ENCODE measurements at places on chromosomes 3 and 15.

DNA sequence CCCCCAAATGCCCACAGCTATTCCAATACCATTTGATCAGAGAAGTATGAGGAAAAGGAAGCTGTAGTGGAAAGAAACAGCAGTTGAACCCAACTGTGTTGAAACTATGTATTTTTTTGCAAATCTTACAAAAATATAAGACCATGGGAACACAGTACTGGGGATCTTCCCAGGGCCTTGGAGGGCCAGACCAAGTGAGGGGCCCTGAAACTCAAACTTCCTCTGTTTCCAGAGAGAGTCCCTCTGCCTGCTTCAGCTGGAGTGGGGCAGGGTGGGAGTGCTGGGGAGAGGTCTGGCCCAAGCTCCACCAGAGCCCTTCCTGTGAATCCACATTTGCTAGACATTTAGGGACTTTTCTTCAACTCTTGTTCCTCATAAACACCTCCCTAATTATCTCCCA, 263.9 kb downstream of the CHST2 start:
- no peak for DNase-seq

GRCh38 chr3:52119099-52119498, 35.1 kb downstream of the POC1A start:
- peak; percentile 34 for DNase-seq

DNA sequence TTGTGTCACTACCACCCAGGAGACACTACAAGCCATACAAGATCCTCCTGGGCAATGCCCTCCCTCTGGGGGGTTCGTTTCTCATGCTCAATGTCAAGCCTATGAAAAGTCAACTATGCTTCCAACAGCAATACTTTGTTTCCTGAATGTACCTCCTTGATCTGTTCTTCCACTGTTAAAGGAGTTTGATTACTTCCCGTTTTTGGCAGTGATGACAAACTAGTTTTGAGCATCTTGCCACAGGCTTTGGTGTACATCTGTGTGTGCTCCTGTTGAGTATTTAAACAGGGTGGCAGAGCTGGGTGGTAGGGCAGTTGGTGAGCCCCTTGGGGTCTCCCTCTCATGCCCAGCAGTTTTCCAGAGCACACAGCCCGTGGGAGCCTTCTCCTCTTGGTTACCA, 81.4 kb downstream of the IL12A start:
- DNase-seq, result no peak

GRCh38 chr15:31340047-31340446, 13.4 kb downstream of the KLF13 start:
- DNase-seq, result no peak

- DNase-seq, result no peak
Observed at GRCh38 chr15:63023351-63023945, 19.1 kb upstream of the TPM1 start.

GRCh38 chr15:73758461-73758860, 5.3 kb upstream of the INSYN1 start:
- no peak for DNase-seq

DNA sequence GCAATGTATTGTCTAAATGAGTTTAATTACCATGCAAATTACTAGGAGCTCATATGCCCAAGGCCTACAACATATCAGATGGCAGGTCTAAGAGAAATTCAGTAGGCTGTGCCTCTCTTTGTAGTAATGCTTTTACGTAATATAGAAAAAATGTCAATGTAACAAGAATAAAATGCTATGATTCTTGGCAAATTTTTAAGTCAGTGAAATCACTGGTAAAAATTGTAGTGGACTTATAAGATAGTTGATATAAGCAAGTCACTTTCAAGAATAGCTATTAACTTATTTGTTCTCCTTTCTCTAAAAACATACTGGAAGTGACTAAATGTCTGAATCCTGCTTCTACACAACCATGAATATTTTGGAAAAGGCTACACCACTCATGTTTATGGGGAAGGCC, 707.8 kb downstream of the TUSC7 start:
- no peak for DNase-seq

GRCh38 chr15:46242935-46243334, 608.1 kb downstream of the SQOR start:
- no peak for DNase-seq

DNA sequence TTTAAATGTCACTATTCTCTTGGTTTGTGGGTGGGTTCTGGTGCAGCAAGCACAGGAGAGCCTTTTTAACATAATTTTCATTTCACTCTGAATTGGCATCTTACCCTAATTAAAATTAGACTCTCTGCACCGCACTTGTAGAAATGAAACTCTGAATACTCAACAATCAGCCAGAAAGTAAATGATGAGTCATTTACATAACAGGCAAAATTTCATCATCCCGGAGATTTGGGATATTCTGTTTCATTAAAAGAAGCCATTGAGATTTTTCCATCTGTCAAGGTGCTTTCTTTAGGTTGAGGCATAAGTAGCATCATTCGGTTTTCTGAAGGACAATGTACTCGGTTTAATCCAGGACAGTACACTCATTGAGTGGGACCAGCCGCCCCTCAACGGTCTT, 111.0 kb downstream of the RFTN1 start:
- no peak for DNase-seq

DNA sequence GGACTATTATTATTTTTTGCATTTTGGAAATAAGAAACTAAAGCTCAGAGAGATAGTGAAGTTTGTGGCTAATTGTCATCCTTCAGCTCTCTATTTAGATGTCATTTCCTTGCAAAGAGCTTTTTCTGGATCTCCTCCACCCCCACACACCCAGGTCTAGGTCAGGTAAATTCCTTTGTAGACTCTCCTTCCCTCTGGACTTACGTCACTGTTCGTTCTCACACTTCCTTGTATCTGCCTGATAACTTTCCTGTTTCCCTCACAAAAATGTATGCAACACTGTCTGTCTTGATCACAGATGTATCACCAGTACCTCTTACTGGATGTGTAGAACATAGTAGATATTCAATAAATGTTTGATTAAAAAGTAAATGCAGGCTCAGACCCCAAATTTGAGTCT, 6.1 kb upstream of the MB21D2 start:
- DNase-seq, result no peak

GRCh38 chr3:193029800-193030199, 112.1 kb upstream of the MB21D2 start:
- no peak for DNase-seq

- no peak for DNase-seq
Observed at GRCh38 chr3:126033765-126034164, 50.2 kb downstream of the SLC41A3 start.

DNA sequence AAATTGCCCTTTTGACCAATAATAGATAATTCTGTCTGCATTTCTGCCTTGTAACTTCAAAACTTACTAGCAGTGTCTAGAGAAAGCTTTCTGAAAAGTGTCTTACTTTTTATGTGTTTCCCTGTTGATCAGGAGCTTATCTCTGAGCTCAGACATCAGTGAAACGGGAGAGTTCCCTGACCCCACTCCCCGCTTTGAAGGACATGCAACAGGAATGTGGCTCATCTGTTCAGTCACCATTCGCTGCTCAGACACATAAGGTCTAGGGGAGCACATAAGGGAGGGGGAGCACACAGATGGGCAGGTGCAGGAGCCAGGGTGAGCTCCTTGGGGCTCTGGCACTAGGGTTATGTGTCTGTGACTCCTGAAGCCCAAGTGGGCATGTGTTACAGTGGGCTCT, 205.0 kb downstream of the FEZF2 start:
- no peak for DNase-seq

DNA sequence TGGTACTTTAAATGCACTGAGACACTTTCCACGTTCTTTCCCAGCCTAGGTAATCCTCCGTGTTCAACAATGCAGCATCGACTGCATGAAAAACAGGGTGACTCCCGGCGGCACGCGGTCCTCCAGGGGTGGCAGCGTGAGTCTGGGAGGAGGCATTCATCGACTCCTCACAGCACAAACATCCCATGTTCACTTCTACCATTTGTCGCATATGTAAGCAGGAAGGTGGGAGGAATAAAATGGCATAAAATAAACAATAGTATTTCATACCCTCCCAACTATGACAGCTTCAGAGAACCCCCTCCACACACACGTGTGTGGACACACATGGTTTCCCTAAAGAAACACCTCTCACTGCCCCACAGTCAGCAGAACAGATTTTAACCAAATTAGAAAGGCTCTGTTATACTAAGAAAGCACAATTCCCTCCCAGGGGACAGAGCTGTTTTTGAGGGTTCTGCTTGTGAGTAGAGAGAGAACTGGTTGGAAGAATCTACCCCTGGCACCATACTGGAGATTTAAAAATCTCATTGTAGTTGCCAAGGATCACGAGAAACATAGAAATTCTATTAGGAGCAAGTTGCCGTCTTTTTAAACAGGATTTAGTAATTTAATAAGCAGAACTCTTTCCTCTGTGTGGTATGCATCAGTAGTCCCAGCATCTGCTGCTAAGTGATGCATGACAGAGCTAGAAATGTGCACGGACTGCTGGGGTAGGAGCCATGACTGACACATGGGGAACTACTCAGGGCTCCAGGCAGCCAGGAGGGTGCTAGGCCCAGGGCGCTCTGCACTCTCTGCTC, 6.0 kb downstream of the FAM43A start:
- DNase-seq, result no peak

GRCh38 chr3:63661242-63661641, 8.8 kb downstream of the SNTN start:
- no peak for DNase-seq

DNA sequence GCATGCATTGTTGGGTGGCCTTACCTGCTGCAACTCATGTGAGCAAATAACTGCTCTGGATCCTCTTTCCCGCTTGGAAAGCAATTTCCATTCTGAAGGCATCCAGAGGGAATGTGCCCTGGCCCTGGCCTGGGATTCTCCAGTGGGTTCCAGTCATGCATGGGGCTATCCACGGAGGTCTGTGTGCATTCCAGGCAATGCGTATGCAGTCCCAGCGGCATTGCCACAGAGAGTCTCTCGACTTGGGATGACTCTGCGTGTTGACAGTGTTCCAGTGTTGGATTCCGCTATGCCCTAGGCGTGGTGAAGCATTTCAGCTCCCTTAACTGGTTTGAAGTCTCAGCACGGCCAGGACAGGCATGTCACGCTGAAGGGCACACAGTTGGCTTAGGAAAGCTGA, 113.9 kb downstream of the SNRPN start:
- DNase-seq, result no peak

DNA sequence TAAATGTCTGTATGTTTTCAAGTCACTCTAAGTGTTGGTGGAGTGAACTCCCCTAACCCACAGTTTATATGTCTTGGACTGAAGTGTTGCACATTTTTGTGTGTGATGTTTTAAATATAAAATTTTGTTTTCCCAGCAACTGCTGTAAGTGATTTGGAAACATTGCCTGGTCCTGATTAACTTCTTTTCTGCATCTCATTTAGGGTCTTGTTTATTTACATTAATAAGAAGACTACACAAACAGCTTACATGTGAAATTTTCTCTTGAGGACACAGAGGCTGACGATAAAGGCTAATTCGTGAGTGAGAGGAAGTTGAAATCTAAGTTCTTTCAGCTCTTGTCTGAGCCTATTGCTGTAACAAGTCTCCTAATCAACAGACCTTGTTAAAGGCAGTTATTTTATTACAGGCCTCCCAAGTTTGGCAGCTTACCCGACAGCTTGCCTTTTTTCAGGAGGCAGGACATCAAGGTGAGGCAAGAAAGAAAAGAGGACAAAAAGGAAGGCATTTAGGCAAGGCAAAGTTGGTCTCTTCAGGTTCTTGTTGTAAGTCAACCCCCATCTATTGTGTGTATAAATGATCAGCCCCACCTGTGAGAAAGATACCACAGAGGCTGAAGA, 177.7 kb upstream of the NR2E3 start:
- DNase-seq, result no peak

Measured in Right ventricle myocardium superior (tissue), 1 donor.